ENCODE measurements at places on chromosomes 1 and 21.
A peak's percentile ranks its signal among the peaks of the same experiment; 100 is the strongest.

- DNase-seq, result no peak
Measured at GRCh38 chr1:18495635-18496034, 14.9 kb downstream of the KLHDC7A start.

DNA sequence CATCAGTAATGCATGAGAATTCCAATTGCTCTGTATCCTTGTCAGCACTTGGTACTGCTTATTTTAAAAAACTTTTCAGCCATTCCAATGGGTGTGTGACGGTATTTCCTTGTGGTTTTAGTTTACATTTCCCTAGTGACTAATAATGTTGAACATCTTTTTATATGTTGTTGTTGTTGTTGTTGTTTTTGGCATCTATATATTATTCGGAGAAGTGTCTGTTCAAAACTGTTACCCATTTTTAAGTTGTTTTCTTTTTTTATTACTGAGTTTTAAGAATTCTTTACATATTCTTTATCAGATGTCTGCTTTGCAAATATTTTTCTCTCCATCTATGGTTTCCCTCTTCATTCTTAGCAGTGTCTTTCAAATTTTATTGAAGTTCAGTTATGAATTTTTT lies 231.1 kb upstream of the POU3F1 start:
- no peak for DNase-seq

- DNase-seq, result peak; percentile 8
Measured at GRCh38 chr1:234326497-234327366, 46.5 kb upstream of the COA6 start.

- DNase-seq, result no peak
Measured at GRCh38 chr1:925561-926421, 2.1 kb downstream of the SAMD11 start.

- no peak for DNase-seq
Measured at GRCh38 chr1:159218649-159219636, 14.3 kb downstream of the ACKR1 start.

DNA sequence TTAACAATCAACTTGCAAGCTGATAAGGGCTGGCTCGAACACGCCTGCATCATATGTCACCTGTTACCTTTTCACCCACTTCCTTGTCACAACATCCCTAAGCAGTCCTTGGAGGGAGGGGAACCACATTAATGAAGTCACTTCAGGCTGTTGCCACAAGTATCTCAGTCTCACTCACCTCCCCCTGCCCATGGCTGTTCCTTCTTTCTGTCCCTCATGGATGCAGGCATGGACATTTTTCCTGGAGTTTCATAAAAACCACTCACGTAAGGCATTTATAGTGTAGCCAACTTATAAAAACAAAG lies 76.8 kb upstream of the ANGPTL1 start:
- no peak for DNase-seq

- no peak for DNase-seq
Measured at GRCh38 chr1:243712941-243713340, 137.1 kb downstream of the AKT3 start.

DNA sequence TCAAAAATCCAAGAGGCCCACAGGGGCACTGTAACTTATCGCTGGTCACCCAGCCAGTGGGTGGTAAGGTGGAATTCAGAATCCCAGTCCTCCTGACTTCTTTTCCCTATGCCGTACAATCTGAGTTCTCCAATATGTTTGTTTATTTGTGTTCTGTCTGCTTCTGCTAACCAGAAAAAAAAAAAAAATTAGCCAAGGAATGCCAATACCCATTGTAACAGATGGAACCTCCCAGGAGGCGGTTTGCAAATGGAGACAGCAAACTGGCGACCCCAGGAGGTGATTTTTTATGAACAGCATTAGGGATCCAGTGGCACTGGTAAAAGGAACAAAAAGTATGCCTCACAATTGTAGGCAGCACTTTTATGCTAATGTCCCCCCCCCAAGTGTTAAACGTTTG lies 189.0 kb upstream of the FGGY start:
- DNase-seq, result no peak

Measured in Caki2 (cell line).